ENCODE measurements at places on chromosomes 5 and 9.
A peak's percentile ranks its signal among the peaks of the same experiment; 100 is the strongest.

- no peak for DNase-seq
These were observed 329 bp downstream of the CDC23 start for GRCh38 chr5:138212828-138213160.

- DNase-seq: no peak
These were observed 52.9 kb upstream of the SLC28A3 start for GRCh38 chr9:84393266-84393950.

GRCh38 chr5:148523139-148523538 lies 131.2 kb downstream of the HTR4 start:
- DNase-seq: no peak

DNA sequence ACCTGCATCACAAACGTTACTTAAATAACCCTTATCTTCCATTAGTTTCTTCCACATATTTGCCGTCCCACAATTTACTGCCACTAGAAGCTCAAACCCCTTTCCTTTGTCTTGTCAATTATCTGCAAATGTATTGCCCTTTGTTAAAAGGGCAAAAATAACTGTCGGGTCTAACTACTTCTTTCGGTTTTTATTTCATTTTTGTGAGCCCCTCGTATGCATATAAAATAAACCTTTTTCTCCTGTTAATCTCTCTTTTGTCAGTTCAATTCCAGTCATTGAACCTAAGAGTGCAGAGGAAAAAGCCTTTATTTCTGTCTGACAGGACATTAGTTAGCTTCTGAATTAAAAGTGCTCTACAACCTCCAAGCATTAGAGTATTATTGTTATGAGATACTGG lies 45.5 kb downstream of the TMEM215 start:
- no peak for DNase-seq

DNA sequence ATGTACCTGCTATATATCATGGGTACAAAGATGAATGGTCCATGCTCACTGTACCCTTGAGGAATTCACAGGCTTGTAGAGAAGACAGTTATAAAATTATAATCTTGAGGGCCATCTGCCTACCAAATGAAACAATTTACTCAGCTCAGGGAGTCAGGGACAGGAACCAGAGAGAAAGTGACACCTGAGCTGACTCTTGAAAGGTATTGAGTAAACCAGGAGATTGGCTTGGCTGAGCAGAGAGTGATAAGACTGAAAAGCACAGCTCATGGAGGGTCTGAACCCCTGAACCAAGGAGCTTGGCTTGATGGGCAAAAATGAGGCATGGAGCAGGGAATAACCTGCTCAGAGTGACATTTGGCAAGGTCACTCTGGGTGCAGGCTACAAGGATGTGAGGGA lies 147.3 kb downstream of the FAM114A2 start:
- no peak for DNase-seq

- no peak for DNase-seq
These were observed 4.2 kb upstream of the EPB41L4B start for GRCh38 chr9:109325089-109325488.

DNA sequence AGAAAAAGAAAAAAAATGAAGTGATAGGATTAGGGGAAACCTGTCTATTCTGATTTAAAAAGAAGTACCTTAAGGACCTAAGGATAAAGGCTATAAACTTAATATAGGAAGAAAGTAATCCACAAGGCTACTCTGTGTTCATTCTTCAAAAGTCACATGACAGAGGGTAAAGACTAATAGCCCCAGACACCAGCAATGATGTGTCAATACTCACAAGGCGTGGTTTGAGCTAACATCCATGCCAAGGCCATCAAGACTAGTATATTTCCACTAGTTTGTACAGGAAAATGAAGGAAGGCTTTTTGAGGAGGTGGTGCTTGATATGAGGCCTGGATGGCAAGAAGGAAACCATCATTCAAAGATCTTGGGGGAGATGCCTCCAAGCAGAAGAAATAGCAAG lies 49.7 kb upstream of the TEX48 start:
- no peak for DNase-seq

GRCh38 chr5:84825606-84826005 lies 440.9 kb upstream of the EDIL3 start:
- DNase-seq: peak; percentile 35

DNA sequence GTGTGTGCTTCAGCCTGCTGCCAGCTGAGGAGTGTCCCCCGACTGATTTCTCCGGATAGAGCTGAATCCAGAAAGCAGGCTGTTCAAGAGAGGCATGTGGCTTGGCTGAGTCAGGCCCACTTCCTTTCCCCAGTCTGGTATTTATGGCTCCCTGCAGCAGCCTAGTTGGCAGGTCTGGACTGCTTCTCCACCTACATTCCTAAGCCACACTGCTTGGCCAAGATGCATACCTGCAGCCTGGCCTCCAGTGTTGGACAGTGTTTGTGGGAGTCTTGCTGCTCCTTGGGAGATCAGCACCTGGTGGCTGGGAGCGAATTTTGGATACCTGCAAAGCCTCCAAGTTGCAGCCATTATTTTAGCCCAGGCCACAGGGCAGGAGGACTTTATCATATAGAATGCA lies 670.8 kb downstream of the ACTL7B start:
- peak; percentile 83 for DNase-seq

GRCh38 chr9:114303571-114303970 lies 19.3 kb upstream of the ORM1 start:
- DNase-seq: no peak

DNA sequence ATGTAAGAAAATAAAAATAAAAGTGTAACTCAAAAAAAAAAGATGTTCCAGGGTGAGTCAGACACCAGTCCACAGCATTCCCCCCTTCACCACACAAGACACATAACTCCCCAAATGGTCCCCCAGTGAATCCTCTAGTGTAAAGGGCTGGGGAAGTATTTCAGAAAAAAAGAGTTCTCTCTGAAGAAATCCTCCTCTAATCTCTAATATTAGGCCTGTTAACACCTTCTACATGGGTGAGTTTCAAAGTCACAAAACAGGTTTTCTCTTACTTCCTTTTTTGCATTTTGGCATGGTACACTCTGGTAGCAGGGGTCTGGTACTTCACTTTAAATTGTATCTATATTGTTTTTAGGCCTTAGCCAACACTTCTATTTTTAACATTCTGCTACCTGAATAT lies 28.2 kb downstream of the RNF145 start:
- peak; percentile 19 for DNase-seq

- no peak for DNase-seq
These were observed 101.6 kb upstream of the TBCA start for GRCh38 chr5:77877516-77878355.

- DNase-seq: peak; percentile 65
These were observed 2.8 kb upstream of the DUSP1 start for GRCh38 chr5:172773481-172774469.

DNA sequence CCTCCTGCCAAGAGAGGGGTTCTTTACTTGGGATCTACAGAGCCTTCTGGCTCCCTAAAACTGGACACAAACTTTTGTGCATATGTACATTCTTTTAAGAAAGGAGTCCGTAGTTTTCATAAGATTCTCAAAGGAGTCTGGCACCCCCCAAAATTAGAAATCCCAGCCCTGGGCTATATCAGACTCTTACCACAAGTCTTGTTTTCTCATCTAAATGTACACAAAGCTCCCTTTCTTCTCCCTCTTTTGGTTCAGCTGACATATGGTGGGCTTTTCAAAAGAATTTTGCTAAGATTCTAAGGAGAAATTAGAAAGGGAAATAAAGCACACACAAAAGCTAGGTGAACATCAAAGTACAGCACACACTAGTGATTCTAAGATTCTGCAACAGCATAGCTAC lies 114.4 kb downstream of the ENC1 start:
- no peak for DNase-seq

DNA sequence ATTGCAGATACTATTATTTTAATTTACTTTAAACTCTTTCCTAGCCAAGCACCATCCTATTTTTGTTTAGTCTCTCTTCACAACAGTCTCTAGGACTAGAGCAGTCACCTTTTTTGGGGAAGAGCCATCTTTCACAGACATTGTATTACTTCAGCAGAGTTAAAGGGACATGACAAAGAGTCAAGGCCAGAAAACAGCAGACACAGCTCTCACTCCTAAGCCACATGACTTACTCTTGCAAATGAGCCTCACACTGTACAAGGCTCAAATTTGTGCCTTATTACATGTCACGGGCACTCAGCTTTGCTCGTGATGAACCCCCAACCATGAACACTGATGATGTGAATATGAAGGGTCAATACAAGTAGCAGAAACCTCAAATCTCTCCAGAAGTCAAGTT lies 104.3 kb downstream of the ZNF608 start:
- DNase-seq: no peak

- no peak for DNase-seq
These were observed 232.3 kb downstream of the FANCC start for GRCh38 chr9:95085036-95085770.

DNA sequence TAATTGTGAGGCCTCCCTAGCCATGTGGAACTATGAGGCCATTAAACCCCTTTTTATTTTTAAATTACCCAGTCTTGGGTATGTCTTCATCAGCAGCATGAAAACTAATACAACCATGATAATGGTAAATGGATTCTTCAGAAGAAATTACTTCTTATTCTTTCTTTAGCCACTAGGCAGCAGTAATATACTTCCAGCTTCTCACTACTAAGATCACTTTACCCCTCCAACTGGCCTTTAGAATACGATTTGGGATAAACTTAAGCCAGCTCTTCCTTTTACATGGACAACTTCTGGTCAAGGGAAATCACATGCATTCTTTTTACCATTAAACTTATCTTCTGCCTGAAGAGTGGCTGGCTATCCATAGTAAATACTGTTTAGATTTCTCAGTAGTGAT lies 355.4 kb downstream of the MAN2A1 start:
- no peak for DNase-seq

GRCh38 chr5:99314721-99315120 lies 385.9 kb upstream of the CHD1 start:
- no peak for DNase-seq

- DNase-seq: peak; percentile 65
These were observed 191.4 kb downstream of the TMEM167A start for GRCh38 chr5:82885627-82886389.

DNA sequence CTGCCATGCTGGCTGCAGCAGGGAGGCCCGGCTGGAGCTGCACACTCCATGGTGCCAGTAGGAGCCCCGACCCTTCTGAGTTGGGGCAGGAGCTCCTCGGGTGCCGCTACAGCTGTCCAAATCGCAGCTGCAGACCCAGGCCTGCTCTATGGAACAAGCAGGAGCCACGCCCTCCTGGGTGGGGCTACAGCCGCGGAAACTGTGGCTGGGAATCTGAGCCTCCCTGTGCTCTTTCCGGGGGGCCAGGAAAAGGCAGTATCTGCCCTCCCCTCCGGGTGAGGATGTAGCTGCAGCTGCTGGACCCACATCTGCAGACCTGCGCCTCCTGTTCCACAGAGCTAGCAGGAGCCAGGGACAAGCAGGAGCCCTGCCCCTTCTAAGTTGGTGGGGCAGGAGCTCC lies 278.9 kb upstream of the ACTBL2 start:
- DNase-seq: no peak

Measured in M059J (cell line).